ENCODE measurements at places on chromosomes 6 and 20.

GRCh38 chr20:48789185-48789668 lies 38.6 kb downstream of the PREX1 start:
- no peak for DNase-seq

- DNase-seq: no peak
Measured at GRCh38 chr6:167499161-167499660, 174.3 kb downstream of the TTLL2 start.

DNA sequence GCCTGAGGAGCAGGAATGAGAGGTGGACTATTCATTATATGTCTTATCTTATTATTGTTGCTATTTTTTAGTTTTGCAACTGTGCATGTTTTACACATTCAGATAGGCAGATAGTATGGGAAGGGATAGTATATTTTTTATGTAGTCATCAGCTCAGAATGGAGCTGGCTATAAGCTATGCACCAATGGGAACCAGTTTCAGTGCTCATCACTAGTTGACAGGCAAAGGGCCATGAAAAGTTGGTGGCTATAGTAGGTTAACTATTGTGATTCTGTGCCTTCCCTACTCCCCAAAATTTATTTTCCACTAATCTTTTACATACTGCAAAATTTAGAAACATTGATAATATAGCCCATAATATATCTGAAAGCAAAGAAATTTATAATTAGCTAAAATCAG lies 5.3 kb upstream of the UBD start:
- DNase-seq: no peak

GRCh38 chr20:19858466-19859371 lies 100.7 kb downstream of the RIN2 start:
- DNase-seq: no peak

- DNase-seq: peak; percentile 18
Measured at GRCh38 chr6:111844921-111845320, 28.3 kb downstream of the FYN start.

- DNase-seq: peak; percentile 92
Measured at GRCh38 chr6:33840048-33840926, 36.5 kb upstream of the MLN start.

GRCh38 chr20:29079769-29080690 lies 2177.4 kb upstream of the DEFB115 start:
- DNase-seq: peak; percentile 19

DNA sequence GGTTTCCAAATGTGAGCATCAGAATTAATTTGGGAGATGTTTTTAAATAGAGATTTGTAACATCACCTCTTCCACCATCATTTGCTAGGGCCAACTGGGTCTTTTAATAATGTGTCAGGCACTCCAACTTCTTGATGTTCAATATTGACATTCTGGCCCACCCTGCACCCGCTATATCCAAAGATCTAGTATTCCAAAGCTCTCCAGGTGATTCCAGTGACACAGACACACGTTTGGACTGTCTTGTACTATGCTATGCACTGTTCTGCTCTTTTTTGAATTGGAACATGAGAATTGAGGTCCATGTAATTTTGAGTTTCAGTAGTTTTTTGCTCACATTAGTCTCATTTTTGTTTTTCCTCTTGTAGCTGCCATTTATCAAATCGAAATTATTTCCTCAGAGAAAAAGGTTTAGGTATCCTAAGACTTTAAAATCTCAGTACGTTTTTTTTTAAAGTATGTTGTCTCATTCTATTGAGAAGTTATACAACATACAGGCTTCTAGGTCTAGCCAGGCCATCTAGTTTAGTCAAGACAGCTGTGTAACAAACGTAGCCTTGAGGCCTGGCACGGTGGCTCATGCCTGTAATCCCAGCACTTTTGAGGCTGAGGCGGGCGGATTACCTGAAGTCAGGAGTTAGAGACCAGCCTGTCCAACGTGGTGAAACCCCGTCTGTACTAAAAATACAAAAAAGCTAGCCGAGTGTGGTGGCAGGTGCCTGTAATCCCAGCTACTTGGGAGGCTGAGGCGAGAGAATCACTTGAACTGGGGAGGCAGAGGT lies 3.1 kb downstream of the BICRAL start:
- no peak for DNase-seq

- no peak for DNase-seq
Measured at GRCh38 chr6:3321875-3322274, 63.1 kb downstream of the PSMG4 start.

DNA sequence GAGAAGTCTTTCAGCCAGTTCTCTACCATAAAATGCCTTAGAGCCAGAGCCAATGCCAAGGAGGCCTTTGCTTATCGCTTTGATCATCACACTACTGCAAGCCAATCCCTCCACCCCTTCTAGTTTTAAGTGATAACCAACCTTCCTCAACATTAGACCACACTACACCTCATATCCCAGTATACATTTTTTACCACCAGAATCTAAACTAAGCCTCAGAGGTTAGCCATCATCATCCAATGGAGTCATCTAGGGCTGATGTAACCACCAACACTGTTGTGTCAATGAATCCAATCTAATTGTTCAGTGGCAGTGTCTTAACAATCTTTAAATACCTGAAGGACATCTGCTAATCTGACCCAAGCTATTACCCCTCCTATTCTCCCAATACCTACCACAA lies 6.4 kb downstream of the ZUP1 start:
- DNase-seq: no peak

DNA sequence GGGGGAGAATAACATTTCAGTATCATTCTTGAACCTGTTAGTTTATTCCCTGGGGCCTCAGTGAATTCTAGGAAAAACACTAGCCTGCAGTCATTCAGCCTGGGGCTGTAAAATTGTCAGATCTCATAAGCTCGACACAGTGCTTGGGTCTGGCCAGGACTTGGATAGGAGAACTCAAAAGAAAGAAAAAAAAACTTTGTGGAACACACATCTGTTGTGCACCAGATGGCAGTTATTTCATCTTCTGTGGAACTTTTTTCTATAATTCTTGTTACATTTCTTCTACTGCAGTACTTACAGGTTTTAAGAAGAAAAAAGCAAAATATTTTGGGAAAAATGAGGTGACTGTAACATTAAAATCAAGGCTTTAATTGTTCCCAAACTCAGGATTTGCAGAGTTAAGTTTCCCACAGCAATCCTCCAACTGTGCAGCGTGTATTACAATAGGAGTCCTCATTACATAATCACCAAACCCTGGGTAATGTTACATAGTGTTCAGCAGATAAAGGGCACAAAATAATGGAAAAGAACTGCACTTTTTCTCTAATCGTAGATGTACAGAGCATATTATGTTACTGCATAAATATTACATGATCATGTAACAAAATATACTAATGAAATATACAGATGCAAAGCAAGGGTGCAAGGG lies 531.1 kb upstream of the CITED2 start:
- no peak for DNase-seq

GRCh38 chr6:3296537-3296936 lies 37.8 kb downstream of the PSMG4 start:
- no peak for DNase-seq

- peak; percentile 77 for DNase-seq
Measured at GRCh38 chr20:44384423-44385027, 29.0 kb downstream of the HNF4A start.

DNA sequence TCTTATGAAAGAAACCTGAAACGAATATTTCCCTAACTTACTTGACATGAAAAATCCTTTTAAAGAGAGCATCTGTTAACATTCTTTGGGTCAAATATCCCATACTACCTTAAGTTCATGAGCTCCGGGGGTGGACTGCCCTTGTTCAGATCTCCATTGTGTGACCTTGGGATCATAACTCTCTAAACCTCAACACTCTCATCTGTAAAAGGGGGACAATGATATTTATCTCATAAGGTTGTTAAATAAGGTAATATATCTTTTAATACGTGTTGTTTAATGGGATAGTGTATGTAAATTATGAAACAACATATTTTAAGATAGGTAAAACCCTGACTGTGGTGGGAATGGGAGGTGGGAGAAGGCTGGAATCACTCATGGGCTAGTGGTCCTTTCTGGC lies 326.3 kb downstream of the FARS2 start:
- no peak for DNase-seq

GRCh38 chr6:159450815-159451465 lies 242.1 kb downstream of the SOD2 start:
- no peak for DNase-seq

DNA sequence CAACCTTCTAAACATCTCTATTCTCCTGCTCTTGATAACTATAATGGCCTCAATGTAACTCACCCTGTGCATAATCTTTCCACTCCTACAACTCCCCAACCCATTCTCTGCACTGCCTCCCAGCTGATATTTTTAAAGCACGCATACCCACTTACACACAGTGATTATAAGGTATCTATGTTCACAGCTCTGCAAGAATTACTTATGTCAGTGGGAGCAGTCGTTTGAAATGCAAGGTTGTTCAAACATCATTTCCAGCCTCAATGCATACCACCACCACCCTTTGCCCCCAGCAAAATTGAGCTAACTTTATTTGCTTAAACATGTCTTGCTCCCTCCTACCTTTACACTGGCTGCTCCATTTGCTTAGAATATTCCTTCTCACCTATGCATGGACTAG lies 506.0 kb downstream of the RFPL4B start:
- DNase-seq: no peak

- DNase-seq: no peak
Measured at GRCh38 chr6:21958428-21958827, 338.4 kb downstream of the PRL start.

- DNase-seq: no peak
Measured at GRCh38 chr6:17653198-17653882, 53.2 kb downstream of the FAM8A1 start.

DNA sequence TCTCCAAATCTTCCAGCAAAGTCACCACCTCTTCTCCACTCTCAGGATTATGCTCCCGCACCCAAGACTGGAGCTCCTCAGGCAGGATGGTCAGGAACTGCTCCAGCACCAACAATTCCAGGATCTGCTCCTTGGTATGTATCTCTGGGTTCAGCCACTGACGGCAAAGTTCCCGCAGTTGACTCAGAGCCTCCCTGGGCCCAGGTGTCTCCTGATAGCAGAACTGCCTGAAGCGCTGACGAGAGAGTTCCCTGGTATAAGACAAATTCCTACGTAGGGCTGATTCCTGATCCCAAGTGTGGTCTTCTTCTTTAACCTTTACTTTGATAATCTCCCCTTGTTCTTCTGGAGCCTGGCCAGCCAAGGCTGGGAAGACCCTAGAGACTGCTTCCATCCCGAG lies 60.6 kb downstream of the GPX5 start:
- DNase-seq: no peak

DNA sequence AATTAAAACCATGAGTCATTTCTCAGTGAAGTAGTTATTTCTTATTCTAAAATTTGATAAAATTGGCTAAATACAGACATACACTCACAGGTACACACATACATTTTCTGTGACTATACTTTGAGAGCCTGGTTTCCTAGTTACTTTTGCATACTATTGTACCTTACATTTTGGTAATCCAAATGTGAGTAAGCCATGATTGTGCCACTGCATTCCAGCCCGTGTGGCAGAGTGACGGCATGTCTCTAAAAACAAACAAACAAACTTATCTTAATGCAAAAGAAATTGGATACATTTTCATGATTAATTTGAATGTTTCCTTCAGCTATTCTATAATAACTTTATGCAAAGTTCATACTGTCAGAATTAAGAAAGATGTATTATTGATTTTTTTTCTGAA lies 628.8 kb downstream of the GRIK2 start:
- no peak for DNase-seq

DNA sequence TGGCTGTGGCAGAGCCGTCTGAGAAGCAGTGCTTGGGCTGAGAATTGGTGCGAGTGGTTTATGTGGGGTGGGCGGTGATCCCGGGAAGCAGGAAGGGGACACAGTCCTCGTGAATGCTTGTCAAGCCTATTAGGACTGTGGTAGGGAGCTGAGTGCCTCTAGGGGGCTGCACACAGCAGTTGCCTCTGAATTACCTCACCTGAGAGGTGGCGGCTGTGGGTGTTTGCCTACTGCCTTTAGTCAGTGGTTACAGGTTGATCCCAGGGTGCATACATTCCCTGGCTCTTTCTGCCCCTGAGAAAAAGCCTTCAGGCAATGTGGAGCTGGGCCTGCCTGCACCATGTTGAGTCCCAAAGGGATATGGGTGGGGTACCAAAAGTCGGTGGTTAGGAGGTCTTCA lies 5.2 kb downstream of the AP5S1 start:
- no peak for DNase-seq

- DNase-seq: peak; percentile 54
Measured at GRCh38 chr20:1563598-1563997, 6.1 kb upstream of the SIRPD start.

DNA sequence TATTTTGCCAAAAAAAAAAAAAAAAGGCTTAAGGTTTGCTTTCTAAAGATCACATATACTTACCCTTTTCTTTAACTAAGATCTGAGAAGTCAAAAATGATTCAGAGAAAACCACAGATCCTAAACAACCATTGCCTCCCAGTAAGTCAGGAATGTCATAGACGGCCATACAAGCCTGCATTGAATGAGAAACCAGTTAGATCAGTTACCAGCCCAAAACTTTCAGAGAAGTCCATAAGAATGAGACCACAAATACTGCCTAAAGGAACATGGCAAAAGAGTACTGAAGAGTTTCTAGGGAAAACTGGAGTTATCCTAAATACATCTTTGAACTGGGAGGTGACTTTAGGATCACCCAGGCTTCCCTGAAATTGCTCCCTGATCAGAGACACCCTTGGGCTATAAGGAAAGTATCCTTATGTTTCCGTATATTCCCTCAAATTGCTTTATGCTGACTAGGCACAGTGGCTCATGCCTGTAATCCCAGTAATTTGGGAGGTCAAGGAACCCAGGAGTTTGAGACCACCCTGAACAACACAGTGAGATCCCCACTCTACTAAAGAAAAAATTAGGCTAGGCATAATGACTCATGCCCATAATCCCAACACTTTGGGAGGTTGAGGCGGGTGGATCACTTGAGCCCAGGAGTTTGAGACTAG lies 79.4 kb upstream of the SLC4A11 start:
- DNase-seq: no peak

DNA sequence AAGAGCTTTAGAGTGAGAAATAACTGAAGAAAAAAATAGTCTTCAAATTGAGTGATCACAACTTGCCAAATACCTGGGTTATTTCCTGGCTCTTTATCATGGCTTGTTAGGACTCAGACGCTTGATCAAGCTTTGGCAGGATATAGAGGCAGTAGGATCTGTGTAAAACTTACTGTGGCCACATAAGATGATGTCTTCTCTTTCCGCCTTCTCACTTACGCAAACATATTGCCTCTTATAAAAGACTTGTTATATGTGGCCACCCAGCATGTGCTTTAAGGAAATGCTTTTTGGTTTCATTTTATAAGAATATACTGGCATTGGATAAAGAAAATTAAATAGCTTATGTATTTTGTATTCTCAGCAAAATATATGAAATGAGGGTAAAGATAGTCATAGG lies 101.8 kb upstream of the AKIRIN2 start:
- DNase-seq: peak; percentile 44

Measured in inflammatory macrophage (primary cell).